Stimulated activated CD4-positive, alpha-beta T cell treated with anti-CD3 and anti-CD28 coated beads, TNF-alpha, amount 100 ng/mL, for 1 hour (primary cell): ENCODE measurements at places on chromosomes 3 and 15.

DNA sequence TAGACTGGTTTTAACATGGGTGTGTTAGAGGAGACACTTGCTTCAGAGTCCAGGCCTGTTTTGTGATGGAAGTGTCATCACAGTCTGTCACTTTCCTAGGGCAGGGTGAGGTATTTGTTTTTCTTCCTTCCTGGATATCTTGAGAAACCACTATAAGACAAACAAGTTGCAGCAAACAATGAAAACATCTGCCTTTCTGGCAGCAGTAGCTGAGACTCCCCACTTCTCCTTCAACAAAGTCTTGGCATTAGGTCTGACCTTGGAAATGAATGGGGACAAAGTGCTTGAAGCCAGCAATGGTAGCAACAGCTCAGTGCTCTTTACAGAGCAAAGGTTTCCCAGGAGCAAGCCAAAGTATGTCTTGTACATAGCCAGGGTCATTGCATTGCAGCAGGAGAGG is 64.6 kb downstream of the CD200 start:
- DNase-seq = no peak

- DNase-seq = no peak
Observed at GRCh38 chr15:39511916-39512260, 69.0 kb upstream of the THBS1 start.

- no peak for DNase-seq
Observed at GRCh38 chr3:132161608-132162007, 126.8 kb upstream of the CPNE4 start.

GRCh38 chr3:3801494-3801841 is 2.2 kb downstream of the LRRN1 start:
- no peak for DNase-seq

GRCh38 chr3:67458896-67459530 is 195.4 kb downstream of the SUCLG2 start:
- no peak for DNase-seq

DNA sequence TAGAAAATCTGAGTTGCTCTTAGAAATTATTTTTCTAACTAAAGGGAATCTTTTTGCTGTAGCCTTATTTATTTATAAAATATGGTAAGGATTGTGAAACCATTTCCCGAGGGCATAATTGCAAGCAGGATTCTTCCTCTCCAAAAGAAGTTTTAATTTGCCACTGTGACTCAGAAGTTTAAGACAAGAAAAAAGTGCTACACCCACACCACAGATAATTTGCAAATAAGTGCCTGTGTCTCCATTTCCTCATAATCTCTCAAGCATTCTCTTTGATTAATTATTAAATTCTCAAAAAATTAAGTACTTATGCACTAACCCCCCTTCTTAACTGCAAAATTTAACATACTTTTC is 43.6 kb downstream of the RASA2 start:
- no peak for DNase-seq

GRCh38 chr3:24686808-24687207 is 192.2 kb upstream of the THRB start:
- no peak for DNase-seq

- DNase-seq = no peak
Observed at GRCh38 chr3:2790266-2790815, 319.8 kb downstream of the IL5RA start.

GRCh38 chr15:100779331-100780207 is 100.1 kb upstream of the ALDH1A3 start:
- DNase-seq = no peak

DNA sequence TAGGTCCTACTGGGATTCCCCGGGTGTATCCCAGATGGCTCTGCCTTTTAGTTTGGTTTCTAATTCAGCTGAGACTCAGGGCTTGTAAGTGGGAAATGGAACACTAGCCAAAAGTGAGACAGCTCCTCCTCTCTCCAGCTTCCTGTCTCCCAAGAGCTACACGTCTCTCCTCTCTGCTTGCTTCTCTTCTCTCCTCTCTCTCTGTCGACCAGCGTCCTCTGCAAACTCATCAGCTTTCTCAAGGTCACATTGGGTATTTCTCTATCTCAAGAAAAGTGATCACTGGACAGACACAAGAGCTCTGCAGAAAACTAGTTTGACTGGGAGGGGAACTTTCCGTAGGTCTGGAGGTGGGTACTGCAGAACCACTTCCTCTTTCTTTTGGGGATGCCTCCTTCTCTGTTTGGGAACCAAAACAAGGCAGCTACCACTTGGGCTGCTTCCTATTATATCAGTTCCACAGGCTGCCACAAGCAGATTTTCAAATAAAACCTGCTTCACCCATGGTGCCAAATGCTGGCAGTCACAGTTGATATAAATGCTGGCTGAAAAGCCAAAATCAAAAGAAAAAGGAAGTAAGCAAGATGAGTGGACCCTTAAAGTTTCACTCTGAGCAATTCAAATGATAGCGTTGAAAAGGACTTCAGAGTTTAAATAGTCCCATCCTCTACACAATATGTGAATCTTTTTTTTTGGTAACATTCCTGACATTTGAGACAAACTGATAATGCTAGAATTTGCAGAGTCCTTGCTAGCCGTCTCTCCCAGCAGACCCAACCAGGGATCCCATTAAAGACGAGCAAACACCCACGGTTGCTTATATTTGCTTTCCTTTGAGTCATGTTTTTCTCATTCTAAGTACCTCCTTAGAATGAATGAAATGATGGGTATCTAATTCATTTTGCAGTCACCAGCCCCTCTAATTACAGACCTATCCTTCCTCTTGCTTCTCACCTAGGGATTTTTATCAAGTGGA is 7.2 kb upstream of the DYNC1LI1 start:
- no peak for DNase-seq

DNA sequence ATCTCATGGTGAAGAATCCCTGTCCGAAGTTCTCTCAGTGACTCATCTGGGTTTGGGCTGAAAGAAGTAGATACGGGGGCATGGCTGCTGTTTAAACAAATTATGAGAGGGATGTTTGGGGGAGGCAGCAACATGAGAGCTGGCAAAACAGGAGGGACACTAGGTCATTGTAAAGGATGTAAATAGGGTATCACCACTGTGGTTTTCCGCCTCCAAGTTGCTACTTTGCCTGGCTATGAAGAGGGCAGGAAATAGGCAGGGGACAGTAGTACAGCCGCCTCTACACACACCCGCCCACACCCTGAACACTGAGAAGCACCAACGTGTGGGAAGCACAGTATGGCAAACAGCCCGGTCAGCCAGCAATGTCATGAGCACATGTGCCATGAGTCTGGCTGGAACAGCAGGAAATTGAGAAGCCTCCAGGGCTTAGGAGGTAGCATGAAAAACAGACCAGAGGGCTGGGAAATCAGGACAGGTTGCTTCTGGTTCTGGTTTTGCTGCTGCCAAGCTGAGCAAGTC is 17.1 kb downstream of the HEXA start:
- no peak for DNase-seq

- DNase-seq = no peak
Observed at GRCh38 chr15:83404121-83404520, 43.0 kb upstream of the SH3GL3 start.

DNA sequence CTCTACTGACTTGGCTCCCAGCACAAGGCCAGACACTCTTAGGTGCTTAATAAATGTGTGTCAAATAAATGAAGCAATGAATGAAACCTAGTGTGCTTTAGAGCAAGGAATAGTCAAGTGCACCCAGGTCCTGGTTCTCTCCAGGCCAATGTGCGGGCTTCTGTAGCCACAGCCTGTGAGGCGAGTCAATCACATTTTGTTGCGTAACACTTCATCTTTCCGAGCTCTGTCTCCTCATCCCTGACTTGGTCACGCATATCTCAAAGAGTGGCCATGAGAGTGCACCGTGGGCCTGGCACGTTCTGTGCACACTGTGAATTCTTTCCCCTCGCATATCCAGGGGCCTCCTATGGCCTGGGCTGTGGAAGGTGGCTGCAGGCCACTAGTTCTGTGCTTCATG is 11.4 kb upstream of the SH3GL3 start:
- DNase-seq = no peak

DNA sequence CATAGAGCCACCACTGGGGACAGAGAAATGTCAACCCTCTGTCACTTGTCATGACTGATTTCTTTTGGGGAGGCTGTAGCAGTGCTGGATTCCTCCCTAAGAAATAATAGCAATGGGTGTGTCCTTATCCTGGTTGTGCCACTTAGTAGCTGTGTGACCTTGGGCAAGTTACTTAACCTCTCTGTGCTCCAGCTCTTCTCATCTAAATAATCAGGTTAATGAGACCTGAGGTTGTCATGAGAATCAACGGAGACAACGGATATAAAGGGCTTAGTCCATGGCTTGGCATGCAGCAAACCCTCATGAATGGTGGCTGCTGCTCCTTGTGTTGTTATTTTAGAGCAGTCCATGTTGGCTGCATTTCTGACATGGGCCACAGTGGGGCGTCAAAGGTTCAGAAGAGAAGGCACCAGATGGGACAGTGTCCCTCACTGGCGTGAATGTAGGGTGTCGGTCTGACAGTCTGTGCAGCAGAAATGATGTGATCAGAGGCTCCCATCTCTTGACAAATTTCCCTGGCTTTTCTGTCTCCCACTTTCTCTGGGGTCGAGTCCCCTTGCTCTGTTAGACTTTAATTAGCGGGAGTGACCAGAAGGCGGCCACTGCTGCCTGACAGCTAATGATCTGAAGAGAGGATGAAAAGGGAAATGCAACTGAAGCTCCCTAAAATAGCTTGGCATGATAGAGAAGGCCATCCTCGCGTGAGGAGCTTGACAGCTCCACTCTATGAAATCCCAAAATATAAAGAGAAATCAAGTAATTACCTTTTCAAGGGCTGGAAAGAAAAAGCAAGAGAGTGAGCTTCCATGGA is 209.4 kb downstream of the CADPS start:
- no peak for DNase-seq

DNA sequence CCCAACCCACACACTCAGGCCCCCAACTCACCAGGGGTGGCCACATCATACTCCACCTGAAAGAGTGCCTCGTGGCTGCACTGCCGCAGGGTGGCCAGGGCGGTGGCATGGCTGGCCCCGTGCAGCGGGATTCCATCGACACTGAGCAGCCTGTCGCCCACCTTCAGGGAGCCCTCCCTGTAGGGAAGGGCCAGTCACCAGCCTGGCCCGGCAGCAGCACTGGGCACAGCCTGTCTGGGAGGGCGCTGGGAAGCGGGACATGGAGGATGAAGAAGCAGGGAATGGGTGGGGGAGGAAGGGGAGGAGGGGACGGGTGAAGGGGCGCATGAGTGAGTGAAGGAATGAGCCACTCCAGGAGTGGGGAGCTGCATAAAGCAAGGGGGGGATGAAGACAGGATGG is 18.5 kb downstream of the GRIP2 start:
- no peak for DNase-seq

GRCh38 chr15:69712991-69713390 is 260.4 kb downstream of the RPLP1 start:
- DNase-seq = no peak

DNA sequence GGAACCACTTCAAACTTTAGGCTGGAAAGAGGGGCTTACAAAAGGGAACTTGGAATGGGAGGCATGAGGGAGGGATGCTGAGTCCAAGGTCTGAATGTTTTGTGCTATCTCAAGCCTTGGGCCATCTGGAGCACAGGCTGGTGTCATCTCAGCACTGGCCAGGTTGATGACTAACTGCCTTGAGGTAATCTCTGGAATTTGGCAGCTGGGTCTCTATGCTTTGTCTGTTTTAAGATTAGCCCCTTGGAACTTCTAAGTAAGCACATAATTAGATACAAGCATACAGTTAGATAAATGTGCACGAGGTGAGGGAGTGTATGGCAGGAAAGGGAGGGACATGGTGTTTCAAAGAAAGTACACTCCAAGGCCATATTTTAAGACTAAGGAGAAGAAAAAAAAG is 252.4 kb upstream of the CCDC54 start:
- no peak for DNase-seq

DNA sequence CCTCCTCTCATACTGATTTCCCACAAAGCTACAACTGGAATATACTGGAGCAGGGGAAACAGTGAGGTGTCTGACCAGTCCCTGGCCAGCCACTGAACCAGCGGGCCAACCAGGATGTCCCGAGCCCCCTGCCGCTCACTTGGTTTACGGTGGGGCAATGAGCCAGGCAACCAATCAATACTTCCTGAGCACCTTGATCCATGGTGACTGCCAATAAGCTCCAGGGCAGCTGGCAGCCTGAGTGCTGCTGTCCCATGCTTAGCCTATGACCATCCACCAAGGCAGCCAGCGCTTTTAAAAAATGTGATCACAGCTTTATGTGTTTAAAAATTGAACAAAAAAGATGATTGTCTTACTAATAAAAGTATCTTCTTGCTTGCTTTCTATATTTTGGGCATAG is 4.2 kb downstream of the SCN10A start:
- no peak for DNase-seq

DNA sequence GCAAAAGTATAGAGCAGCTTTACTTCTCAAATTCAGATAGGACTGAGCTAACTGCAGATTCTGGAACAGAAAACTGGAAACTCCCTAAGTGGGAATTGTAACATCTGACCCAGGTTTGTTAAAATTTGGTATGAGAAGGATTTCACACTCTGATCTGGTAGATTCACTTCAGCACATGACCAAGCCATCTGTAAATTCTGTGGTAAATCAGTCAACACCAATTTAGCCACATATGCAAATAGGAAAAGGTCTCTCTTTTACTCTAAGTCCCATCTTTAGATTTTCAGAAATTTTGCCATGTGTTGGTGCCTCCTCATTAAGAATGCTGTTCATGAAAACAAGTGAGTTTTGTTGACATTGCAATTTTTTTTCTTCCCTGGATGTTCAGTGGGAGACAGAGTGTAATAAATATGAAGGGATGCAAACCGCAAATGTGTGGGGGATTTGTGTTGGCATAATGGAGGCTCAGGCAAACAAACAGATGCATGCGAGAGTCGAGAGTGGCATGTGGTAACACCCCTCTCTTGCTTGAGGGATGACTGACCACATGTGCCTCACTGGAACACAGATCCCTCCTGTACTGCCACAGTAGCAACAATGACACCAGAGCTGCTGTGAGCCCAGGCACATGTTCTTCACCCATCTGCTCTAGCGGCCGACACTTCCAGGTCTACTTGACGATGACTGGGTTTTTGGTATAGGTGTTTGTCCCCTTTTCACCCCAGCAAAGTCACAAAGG is 146.6 kb downstream of the FEZF2 start:
- no peak for DNase-seq

GRCh38 chr3:156109989-156110388 is 10.4 kb upstream of the KCNAB1 start:
- no peak for DNase-seq

DNA sequence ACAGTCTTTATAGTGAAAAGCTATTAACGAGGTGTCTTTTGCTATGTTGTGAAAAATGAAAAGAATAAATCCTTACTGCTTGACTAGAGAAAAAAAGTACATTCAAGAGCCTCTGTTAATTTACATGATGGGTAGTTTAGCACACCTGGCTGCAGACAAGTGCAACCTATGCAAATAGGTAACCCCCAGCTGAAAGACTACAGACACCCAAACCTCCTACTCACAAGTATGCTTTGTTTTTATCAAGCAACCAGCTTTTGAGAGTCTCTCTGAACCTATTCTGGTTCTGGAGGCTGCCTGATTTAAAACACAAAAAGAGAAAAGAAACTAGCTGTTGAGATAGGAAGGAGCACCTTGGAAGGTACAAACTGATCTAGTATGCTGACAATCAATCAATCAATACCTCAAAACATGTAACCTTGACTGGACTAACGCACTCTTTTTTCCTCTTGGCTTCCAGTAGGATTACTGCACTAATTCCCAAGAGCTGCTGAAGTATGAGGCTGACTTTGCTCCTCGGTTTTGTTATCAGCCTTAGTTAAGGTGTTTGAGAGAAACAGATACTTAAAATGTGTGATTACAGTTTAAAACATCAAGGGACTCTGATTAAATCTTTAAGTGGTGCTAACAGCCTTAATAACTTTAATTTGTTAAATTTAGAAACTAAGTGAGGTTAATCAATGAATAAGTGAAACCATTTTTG is 63.6 kb downstream of the OSBPL10 start:
- no peak for DNase-seq
